ENCODE measurements at places on chromosomes 7 and 10.

GRCh38 chr7:45203936-45204445 lies 46.4 kb downstream of the RAMP3 start:
- no peak for DNase-seq

DNA sequence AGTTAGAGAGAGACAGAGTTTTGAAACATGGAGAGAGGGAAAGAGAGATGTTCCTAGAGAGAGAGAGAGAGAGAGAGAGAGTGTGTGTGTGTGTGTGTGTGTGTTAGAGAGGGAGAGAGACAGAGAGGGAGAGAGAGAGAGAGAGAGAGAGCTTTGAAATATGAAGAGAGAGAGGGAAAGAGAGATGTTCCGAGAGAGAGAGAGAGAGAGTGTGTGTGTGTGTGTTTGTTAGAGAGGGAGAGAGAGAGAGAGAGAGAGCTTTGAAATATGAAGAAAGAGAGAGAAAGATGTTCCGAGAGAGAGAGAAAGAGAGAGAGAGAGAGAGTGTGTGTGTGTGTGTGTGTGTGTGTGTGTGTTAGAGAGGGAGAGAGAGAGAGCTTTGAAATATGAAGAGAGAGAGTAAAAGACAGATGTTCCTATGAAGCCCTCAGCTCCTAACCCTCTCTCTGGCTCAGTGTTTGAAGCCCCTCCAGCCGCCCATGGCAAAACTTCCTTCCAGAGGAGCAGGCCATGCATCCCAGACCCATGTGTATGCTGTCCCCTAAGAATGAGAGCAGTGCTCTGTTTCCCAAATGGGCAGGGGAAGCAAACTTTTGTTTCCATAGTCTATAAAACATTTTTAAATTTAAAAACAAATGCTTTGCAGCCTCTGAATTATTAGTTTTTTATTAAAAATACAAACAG lies 130.9 kb downstream of the KCNMA1 start:
- no peak for DNase-seq

DNA sequence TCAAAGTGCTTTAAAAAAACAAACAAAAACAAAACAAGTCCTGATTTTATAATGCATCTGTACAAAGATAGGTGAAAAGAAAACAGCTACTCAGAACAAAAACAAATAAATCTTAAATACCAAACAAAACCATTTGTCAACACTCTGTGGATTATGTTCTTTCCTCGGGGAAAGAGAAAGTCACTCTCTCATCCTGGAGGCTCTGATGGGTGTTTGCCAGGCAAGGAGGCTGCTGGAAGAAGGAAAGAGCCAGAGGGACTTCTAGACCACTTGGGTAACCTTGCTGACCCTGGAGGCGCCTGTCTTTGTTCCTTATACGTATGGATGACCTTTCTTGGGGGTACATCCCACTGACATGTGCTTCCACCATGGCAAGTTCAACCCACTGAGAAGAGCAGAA lies 92.8 kb downstream of the ZRANB1 start:
- DNase-seq = no peak

GRCh38 chr10:84306751-84307384 lies 21.5 kb upstream of the CCSER2 start:
- DNase-seq = no peak

GRCh38 chr10:70742537-70743429 lies 42.4 kb downstream of the TBATA start:
- DNase-seq = no peak

DNA sequence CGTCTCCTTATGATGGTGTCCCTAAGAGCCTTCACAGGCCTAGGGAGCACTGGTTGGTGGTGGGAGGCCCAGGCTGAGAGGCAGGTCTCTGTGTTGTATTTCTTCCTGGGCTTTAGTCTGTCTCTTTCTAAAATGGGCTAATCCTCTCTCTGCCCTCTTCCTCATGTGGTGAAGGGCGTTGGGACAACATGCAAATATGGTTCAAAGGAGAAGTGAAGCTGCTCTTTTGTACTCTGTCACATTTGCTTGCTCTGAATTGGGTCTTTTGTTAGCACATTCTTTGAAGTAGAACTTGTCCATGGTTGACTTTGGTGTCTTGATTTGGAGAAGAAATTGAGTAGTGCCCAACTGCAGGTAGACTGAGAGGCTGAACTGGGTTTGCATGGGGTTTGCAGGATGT lies 814 bp downstream of the HK1 start:
- DNase-seq = no peak

DNA sequence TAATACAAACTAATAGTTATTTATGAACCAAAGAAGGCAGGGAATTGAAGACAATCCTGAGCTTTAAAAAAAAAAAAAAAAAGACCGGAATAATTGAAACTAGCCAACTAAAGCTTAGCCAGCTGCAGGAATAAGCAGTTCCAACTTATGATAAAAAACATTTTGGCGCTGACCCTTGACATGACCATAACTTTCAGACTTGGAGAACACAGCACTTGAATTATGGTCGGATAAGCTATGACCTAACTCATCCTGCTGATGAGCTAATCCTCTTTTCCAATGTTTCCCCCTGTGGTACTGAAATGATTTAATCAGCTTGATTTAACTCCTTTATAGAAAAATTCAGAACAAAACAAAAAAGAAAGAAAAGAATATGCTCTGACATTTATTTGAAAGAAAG lies 181.8 kb downstream of the DGKB start:
- DNase-seq = no peak

GRCh38 chr10:43878386-43878785 lies 229.7 kb upstream of the ZNF32 start:
- no peak for DNase-seq

GRCh38 chr7:50869108-50869725 lies 86.5 kb upstream of the GRB10 start:
- DNase-seq = no peak

- DNase-seq = peak; percentile 63
These were observed 31.0 kb downstream of the AMZ1 start for GRCh38 chr7:2719007-2719406.

DNA sequence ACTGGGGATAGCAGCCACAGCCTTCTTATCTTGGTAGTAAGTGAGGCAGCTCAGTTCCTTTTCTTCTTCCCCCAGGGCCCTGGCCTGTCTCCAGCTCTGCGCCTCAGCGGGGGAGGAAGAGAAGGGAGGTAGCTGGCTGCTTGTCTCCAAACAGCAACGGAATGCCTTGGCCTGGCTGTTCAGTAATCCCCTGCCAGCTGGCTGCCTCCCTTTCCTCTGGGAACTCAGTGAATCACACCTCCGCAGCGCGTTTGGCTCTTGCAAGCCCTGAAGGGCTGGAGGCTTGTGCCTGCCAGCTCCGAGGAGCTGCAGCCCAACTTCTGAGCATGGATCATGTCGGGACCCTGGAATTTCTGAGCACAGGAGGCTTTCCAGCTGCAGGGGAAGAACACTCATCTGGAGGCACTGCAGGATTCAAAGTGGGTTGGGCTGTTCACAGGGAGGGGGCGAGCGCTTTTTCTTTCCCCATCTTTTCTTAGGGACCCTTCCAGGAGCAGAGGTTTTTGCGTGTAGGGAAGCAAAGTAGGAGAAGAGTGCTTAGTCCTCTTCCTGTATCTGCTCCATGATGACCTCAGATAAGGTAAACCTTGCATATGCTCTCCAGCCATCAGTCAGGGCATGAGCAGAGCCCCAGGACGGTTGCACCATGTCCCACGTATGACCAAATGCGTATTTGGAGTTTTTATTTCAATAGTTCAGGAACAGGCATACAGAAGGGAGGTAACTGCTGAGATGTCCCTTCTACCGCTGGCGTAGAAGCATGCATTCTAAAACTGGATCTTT lies 253.2 kb upstream of the INHBA start:
- DNase-seq = no peak

- DNase-seq = no peak
These were observed 57.1 kb downstream of the TBXAS1 start for GRCh38 chr7:139886206-139886605.

DNA sequence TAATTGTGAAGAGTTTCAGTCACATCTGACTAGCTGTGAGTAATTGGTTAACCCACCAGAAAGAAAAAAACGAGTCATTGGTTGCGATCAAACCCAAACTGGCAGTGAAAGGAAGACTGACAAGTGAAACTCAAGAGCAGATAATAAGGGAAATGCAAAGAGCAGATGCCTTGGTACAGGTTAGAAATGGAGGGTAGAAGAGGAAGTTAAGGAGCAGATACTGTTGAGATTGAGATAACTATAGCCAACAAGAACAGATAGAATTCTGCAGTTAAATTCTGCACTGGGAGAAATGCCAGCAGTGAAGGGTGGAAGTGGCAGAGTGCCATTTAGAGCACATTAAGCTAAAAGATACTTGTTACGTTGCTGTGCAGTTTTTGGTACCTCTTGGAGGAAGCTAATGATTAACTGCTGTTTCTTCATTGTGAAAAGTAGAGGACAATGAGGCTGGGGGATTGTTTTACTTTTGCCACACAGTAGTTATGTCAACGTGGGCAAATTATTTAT lies 65.8 kb downstream of the CDK13 start:
- DNase-seq = no peak

DNA sequence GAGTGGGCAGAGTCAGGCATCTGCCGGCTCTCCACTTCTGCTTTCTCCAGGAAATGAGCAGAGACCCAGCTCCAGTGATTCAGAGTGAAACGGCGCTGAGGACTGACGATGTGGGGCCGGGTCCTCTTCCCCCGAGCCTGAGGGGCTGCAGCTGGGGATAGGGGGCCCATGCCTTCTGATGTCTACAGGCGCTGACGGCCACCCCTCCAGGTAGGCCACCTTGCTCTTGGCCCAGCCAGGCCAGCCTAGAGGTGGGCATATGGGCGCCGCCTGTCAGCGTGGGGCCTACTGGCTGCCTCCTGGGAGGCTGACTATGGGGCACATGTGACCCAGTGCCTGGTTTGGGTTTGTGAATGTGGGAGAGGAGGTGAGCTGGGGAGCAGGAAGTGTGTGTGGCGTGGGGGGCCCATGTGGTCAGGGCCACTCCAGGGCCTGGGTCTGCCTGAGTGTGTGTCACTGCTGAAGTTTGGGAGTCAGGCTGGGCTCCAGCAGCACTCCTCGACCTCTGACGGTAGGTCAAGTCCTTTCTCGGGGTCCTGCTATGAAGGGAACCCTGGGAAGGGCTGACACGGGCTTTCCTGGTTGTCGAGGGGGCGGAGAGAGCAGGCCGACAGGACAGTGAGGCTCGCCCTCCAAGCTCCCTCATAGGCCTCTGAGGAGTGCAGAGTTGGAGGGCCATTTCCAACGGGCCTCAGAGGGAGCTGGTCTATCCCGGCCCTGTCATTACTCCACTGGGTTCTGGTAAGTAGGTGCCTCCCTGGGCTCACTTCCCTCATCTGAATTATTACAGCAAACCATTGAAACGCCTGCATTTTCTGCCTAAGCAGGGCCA lies at the start of gene WDFY4:
Gene WDFY4, plus strand, starts transcription at position 82 of the 832 bp plus-strand sequence. CDS start 24,860 bp downstream, outside the sequence.
- DNase-seq = no peak

DNA sequence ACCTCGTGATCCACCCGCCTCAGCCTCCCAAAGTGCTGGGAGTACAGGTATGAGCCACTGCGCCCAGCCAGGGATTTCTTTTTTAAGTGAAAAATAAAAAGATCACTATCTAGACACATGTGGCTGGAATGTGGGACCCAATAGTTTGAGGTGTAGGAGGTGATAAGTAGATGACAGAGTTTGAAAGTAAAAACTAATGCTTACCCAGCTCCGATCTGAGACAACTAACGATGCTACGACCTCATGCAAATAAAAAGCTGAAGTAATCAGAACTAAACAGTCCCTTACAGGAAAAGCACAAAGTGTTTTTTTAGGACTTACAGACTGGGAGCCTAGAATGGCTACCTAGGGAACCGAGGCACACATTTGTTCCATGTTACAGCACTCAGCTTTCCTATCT lies 23.0 kb downstream of the PCGF6 start:
- DNase-seq = no peak

- DNase-seq = no peak
These were observed 19.2 kb downstream of the PLA2G12B start for GRCh38 chr10:72935361-72935760.

DNA sequence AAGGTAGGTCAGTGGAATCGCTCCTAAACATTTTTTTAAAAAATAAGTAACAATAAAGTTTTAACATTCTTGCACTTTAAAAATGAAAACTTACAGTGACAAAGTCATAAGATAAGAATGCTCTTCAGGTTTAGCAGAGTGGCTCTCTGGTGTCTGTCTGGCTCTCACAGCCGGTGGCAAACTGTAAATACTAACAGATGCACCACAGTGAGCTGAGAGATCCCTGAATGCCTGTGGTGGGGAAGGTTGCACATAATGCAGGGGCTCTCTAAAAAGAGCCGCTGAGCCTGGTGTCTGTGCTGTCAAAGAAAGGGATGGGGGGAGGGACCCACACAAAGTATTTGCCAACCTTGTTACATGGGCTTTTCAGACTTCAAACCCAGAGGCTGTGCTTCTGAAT lies 498.3 kb downstream of the CCSER2 start:
- DNase-seq = no peak

GRCh38 chr10:37872955-37873354 lies 15.5 kb upstream of the ZNF248 start:
- DNase-seq = no peak

GRCh38 chr10:7362471-7362870 lies 48.4 kb downstream of the SFMBT2 start:
- DNase-seq = no peak

DNA sequence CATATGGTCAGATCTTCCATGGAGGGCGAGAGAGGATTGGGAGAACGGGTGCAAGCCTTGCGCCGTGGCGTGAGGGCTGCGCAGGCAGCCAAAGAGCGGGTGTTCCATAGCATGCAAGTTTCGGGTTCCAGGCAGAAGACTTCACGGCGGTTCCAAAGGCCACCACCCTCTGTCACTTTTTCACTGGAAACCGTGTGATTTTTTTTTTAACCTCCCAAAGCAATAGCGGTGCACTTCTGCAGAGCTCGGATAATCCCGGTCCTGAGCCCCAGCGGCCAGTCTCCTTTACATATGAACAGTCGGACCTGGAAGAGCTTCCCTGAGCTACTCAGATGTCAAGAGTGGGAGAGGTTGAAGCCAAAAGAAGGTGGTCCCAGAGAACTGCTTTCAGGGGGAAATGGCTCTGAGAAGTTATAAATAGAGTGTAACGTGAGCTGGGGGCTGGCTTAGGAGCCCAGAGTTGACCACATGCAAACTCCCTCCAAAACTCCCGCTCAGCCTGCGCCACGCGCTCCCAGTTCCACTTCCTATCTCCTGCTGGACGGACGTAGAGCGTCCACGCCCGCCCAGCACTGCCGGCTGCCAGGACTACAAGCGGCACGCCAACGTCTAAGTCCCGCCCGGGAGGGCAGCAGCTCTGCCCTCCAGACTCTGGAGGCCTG lies at the start of gene MEOX2:
Gene MEOX2, minus strand, starts transcription at position 389 of the 662 bp plus-strand sequence. Its CDS starts 281 bp downstream, at position 108.
- peak; percentile 34 for DNase-seq

- DNase-seq = no peak
These were observed 95.0 kb downstream of the UBE3C start for GRCh38 chr7:157233677-157234076.

GRCh38 chr10:846126-846685 lies 85.3 kb downstream of the LARP4B start:
- no peak for DNase-seq

DNA sequence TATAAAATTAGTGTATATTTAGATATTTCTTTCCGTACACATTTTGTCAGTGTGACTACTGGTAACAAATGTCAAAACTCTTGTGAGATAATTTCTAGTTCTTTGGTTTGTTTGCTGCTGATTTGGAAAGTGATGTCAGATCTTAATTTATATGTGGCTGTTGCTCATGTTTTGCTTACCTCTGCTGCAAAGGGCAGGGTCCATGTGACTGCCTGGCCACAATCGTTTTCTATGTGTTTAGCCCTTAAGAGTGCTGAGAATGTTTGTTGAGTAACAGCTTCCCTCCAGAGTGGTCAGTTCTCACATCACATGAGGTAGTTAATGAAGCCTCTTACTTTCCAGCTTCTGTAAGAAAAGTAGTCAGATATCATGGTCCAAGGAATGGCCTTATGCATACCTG lies 4.2 kb downstream of the NRBF2 start:
- no peak for DNase-seq

- DNase-seq = no peak
These were observed 12.0 kb upstream of the KCNMA1 start for GRCh38 chr10:77649333-77650331.

GRCh38 chr7:100515072-100515532 lies 23.9 kb upstream of the AGFG2 start:
- no peak for DNase-seq

All from liver (tissue), 10 donors.